ENCODE measurements at places on chromosomes 1 and 21.

DNA sequence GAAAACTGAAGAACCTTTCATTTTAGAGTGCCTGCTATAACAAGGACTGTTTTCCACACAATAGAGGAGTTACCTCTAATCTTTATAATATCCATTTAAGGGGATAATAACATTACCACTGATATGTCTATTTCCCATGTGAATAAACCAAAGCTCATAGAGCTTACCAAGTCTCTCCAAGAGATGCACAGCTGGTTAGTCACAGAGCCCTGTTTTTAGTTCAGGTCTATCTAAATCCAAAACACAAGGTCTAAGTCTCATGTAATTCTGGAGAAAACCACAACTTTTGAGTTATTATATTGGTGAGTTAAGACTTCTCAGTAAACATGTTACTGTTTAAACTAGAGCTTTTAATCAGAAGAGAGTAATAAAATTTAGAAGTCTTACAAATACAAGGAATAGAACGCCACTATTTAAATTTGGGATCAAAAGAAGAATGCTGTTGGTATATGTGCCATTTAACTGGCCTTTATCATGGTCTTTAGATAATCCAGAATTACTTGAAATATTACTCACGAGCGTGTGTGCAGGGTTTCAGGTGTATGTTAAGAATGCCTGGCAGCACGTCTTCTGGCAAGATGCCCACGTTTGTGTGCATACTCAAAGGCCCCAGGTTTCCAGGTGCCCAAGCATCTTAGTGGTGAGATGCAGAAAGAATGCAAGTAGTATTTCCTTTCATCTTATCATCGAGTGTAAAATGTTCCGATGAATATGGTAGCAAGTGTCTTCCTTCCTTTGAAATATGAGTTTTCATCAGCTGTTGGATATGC lies 190.6 kb downstream of the FMN2 start:
- no peak for DNase-seq

GRCh38 chr1:193299038-193299437 lies 112.6 kb upstream of the B3GALT2 start:
- DNase-seq, result no peak

GRCh38 chr1:230067419-230067870 lies 407 bp downstream of the GALNT2 start:
- no peak for DNase-seq

- DNase-seq, result no peak
Observed at GRCh38 chr1:175317779-175318178, 125.2 kb upstream of the KIAA0040 start.

DNA sequence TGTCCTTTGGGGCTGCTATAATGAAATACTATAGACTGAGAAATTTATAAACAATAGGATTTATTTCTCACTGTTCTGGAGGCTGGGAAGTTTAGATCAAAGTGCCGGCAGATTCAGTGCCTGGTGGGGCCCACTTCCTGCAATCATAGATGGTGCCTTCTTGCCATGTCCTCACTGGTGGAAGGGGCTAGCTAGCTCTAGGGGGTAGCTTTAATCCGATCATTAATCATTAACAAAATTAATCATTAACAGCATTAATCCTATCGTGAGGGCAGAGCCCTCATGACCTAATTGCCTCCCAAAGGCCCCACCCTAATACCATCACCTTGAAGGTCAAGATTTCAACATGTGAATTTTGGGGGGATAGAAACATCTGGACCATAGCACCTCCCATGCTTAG lies 124.3 kb downstream of the TRABD2B start:
- DNase-seq, result no peak

GRCh38 chr1:91511386-91511785 lies 10.7 kb downstream of the CDC7 start:
- no peak for DNase-seq

GRCh38 chr1:64537942-64538341 lies 68.0 kb downstream of the CACHD1 start:
- DNase-seq, result no peak

DNA sequence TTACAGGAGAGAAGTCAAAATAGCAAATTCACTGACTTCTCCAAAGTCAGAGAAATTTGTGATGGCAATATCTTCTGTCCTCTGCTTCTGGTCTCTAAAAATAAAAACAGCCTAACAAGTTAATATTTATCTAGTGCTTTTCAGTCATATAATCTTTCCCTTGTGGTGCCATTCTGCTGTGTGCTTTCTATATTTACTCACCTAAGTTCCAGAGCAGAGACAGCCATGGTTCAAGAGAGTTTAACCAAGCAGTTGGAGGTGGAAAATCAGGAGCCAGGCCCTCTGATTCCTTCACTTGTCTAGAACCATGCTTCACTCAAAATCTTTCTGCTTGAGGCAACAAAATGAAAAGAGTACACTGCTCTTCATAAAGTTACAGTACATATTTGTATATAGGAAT lies 39.3 kb downstream of the BRINP2 start:
- no peak for DNase-seq

DNA sequence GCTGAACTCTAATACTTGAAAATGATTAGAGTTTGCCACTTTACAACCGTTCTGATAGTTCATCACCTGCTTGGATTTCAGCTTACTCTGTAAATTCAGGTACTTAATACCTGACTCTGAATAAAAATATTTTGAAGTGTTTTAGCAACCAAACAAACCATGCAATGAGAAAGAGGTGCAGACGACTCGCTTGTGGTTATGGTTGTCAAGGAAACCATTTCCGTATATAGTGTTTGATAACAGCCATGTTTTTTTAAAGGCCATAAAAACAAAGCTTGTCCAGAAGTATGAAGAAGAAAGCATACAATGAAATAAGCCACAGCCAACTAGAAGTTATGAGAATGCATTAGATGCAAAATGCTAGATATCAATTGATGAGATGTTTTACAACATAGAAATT lies 167.2 kb upstream of the HMCN1 start:
- peak; percentile 46 for DNase-seq

- no peak for DNase-seq
Observed at GRCh38 chr1:220529521-220530020, 1.6 kb downstream of the MARK1 start.

DNA sequence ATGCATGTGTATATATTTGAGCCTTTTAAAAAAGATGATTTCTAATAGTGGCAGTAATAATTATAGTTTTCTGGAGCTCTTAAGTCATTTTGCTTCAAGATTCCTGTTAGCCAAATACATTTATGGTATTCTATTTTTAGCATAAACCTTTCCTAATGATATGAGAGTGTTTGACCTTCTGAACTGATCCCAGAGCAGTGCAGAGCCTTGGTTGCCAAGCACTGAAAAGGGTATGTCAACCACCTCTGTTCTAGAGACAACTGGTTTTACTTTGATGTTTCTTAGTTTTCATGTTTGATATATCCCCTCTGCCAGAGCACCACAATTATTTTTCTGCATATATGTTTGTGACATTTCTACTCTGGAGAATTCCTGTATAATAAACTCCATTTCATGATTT lies 15.1 kb upstream of the KCNA3 start:
- DNase-seq, result no peak

- no peak for DNase-seq
Observed at GRCh38 chr1:93605812-93606512, 75.7 kb downstream of the BCAR3 start.

GRCh38 chr1:110148961-110149360 lies 1.3 kb upstream of the SLC6A17 start:
- DNase-seq, result no peak

- DNase-seq, result no peak
Observed at GRCh38 chr1:83896299-83896698, 102.6 kb downstream of the TTLL7 start.

DNA sequence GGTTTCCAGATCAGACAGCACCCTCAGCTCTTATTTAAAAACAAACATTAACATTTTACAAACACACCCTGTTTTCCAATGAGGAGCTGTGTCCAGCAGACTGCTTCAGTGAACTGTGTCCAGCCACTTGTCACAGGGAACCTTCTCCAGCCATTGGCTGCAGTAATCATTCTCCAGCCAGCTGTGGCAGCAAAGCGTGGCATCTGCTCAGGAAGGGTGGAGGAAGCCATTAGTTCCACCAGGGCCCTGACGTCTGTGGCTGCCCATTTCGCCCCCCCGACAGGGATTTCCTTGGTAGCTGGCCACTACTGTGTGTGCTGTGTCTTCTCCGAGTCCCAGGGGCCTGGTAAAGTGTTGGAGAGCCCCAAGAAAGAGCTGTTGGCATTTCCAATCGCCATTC lies 62.9 kb upstream of the SELENON start:
- no peak for DNase-seq

- DNase-seq, result no peak
Observed at GRCh38 chr21:18518054-18518481, 114.5 kb upstream of the TMPRSS15 start.

DNA sequence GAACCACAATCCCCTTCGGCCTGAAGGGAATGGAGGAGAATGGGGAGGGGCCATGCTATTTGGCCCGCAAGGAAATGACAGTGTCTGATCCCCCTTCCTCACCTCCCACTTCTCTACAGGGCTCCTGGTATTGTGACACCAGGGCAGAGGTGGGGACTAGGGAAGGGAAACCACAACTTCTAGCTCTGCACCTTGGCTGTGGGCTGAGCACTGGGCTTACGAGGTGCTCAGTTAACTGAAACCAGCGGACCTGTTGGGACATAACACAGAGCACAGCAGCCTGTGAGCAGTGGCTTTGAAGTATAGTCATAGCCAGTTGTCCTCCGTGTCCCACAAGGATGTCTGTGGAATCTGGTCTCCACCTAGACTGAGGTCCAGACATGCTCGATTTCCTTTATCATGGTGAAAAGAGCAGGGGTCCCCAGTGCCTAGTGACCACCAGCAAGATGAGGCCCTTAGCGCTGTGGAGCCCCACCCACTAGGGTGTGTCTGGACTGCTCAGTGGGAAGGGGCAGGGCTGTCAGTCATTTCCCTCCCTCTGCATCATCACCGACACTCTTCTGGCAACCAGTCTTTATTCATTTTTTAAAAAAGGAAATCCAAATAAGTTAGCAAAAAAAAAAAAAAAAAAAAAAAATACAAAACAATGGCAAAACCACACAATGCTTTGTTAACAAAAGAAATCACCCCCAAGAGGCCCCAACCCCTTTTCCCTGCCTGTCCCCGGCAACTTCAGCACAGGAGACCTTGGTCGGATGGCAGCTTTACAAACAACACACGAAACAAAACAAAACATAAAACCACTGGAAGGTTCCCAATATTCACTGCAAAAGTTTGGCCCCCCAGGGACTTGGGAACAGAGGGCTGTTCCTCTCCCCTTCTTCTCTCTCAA lies 3.0 kb downstream of the MYOG start:
- no peak for DNase-seq

DNA sequence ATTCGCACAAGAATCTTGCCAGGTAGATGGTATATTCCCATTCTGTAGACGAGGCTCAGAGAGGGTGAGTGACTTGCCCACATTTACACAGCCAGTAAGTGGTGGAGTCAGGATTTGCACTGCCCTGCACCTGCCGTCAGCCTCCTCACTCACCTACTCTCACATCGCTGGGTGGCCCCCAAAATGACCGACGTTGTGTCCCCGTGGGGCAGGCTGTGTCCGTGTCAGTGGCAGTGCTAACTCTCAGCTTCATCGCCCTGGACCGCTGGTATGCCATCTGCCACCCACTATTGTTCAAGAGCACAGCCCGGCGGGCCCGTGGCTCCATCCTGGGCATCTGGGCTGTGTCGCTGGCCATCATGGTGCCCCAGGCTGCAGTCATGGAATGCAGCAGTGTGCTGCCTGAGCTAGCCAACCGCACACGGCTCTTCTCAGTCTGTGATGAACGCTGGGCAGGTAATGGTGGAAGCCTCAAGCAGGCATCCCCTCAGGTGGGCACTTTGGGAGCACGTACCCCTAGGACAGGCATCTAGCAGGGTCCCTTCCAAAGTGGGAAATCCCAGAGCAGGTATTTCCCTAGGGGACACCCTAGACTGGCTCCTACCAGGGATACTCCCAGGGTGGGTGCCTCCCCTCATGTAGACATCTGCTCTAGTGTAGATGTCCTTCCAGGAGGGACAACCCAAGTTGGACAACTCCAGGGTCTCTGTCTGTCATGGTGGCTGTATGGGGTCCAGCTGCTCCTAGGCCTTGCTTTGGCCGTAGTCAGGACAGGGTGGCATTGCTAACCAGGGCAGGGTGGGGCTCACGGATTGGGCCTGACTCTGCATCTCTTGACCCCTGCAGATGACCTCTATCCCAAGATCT lies 3.4 kb downstream of the HCRTR1 start:
- no peak for DNase-seq

- DNase-seq, result no peak
Observed at GRCh38 chr1:199733125-199733524, 294.4 kb upstream of the NR5A2 start.

DNA sequence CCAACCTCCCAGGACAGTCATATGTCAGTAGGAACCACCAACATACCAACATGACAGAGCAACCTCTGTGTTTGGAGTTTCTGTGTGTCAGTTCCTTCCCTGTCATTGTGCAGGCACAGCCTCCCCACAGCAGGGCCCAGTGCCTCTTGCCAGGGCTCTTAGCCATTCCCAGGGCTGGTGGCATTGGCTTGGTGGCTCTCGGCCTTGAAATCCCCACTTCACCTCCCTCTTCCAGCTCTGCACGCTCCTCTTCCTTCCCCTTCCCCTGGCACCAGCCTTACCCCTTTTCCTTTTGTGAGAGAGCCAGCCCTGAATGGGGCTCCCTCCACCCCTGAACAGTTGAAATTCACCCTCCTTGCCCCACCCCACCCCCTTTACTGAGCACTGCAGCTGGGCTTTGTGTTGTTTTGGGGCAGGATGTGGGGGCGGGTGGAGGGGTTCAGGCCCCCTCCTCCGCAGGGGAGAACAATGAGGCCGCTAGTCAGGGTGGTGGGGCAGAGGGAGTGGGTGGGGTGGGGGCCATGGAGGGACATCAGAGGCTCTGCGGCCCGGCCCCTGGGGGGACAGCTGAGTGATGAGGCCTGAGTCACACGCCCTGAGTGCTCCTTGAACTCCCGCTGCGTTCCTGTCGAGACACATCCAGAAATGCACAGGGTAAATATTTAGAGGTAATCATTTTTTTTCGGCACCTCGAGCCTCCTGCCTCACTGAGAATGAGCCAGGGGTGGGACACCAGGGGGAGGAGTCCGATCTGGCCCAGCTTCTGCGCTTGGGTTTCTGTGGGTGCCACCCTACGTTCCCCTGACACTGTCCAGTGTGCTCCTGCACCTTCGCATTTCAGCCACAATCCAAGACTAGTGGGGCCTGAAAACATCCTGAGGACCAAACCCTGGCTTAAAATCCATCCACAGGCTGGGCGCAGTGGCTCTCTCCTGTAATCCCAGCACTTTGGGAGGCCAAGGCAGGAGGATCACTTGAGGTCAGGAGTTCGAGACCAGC lies 28.6 kb downstream of the LGR6 start:
- no peak for DNase-seq

DNA sequence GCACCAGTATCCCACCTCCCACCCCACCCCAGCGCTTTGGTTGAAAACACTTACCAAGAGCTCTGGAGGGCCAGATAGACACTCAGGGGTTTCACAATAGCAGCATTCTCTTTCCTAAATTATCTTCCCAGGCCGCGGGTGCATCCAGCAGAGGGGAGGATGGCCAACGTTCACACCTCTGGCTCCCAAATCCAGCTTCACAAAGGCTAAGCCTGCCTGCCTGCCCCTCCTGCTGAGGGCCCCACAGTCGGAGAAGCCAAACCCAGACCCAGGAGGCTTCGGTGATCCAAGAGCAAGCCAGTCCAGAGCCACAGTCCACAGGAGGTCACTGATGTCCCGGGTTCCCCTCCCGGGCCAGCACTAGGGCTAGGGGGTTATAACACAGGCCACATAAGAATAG lies 231.9 kb downstream of the TRABD2B start:
- no peak for DNase-seq
